Esophagus mucosa (tissue), 1 donor: ENCODE measurements at places on chromosomes 13 and 19. TPM values are rescaled to one million over a fixed set of nuclear protein-coding genes. Genes with fewer than 3 reads are reported as not detected.

The MAG gene
- total RNA-seq = not detected

The FCAR gene
- 0.16 TPM for total RNA-seq

- ATAC-seq = peak; percentile 28
These were observed 39.6 kb downstream of the SHISA2 start for GRCh38 chr13:26011996-26012821.

- ATAC-seq = no peak
These were observed 8.4 kb downstream of the RGL3 start for GRCh38 chr19:11410682-11411081.

DNA sequence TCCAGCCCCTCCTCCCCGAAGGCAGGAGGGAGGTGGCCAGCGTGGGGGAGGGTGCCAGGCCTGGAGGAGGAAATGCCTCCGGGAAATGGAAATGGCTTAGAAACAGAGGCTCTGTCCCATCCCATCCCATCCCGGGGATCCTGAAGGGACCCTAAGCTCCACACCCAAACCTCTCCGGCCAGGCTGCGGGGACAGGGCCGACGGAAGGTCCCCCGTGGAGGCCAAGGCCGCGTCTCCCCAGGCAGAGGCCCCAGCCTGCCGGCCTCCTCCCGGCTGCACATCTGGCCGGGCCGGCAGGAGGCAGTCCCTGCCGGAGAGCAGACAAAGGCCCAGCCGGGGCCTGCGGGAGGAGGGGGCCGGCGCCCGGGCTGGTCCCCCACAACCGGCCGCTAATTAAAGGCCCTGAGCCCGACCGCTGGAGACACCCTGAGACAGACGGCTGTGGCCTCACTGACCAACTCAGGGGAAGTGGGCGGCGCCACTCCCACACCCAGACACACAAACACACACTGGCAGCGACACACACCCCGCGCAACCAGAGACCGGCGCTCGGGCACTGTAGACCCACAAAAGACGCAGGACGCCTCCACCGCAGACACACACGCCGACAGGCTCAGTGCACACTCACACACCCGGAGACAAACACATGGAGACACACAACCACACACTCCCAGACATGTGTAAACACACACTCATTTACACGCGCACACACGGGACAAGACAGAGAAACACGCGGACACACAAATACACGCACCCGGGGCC, 1.1 kb downstream of the ADAMTS10 start:
- ATAC-seq = peak; percentile 40
